ENCODE measurements at places on chromosomes 3 and 15.

GRCh38 chr3:194165271-194166018, 29.5 kb downstream of the HES1 start:
- no peak for DNase-seq

GRCh38 chr3:188037965-188038581, 115.9 kb upstream of the LPP start:
- DNase-seq: no peak

DNA sequence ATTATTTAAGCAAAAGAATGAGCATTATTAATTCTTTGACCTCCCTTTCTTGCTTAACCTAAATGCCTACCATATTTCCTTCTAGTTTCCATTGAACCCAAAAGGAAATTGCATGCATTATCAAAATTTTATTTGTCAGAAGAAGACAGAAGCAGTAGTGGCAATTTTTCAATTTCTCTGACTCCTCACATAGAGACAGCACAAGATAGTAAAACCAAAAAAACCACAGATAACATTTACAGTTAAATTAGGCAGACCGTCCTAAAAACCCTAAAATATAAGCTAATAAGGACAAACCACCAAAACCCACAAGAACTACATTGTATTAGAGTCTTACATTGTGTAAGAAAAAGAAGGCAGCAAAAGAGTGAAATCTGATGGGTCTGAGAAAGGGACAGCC, 27.1 kb downstream of the GOLGB1 start:
- DNase-seq: no peak

- no peak for DNase-seq
Observed at GRCh38 chr3:178603735-178604134, 67.5 kb downstream of the KCNMB2 start.

GRCh38 chr15:52997123-52997522, 207.0 kb upstream of the ONECUT1 start:
- DNase-seq: no peak

- DNase-seq: no peak
Observed at GRCh38 chr3:146164971-146165769, 4.2 kb upstream of the PLOD2 start.

DNA sequence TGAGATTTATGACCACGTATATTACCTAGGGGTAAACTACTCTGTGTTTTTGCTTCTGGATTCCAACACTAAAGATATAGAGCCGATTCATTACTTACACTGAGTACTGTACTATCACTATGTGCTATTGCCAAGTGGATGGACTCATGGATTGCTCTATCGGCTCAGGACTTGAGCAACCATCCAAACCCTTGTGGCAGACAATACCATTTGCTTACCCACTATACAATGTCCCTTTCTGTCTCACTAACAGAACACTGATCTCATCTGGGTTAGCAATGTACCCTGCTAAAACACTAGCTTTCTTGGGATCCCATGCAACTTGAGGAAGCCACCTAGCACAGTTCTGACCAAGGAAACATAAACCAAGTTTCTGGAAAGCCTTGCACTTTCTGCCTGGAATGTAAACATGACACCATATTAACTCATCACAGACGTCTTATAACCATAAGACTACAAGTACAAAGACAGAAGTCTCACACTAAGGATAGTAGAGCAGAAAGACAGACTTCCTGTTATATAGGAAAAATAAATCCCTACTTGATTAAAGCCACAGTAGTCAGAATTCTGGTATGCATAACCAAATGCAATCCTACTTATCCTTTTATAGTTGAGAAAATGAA, 38.6 kb downstream of the HACD2 start:
- no peak for DNase-seq

GRCh38 chr3:16824081-16824696, 60.6 kb upstream of the PLCL2 start:
- DNase-seq: no peak

GRCh38 chr3:141539431-141540187, 52.8 kb downstream of the RASA2 start:
- DNase-seq: no peak

- DNase-seq: no peak
Observed at GRCh38 chr3:112689385-112689784, 48.4 kb upstream of the CCDC80 start.

DNA sequence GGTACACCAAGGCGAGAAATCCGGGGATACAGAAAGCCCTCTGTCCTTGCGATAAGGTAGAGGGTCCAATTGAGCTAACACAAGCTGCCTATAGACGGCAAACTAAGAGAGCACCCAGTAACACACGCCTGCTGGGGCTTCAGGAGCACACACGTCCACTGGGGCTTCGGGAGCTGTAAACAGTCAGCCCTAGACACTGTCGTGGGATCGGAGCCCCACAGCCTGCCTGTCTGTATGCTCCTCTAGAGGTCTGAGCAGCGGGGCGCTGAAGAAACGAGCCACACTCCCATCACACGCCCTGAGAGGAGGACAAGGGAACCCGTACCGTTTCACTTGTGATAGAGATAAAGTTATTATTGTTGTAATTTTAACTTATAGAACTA, 486 bp downstream of the SAMMSON start:
- no peak for DNase-seq

DNA sequence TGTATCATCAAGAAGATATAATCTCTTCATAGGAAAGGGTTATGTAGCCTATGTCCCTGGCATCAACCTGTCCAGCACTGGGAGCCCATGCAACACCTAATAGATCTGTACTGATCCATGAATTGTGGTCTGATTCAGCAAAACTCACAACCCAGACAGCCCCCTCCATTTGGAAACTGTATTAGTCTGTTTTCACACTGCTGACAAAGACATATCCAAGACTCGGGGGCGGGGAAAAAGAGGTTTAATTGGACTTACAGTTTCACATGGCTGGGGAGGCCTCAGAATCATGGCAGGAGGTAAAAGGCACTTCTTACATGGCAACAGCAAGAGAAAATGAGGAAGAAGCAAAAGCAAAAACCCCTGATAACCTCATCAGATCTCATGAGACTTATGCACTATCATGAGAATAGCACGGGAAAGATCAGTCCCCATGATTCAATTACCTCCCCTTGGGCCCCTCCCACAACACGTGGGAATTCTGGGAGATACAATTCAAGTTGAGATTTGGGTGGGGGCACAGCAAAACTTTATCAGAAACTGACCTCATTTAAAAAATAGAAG, 83.3 kb downstream of the TRIM42 start:
- no peak for DNase-seq

- no peak for DNase-seq
Observed at GRCh38 chr15:37995461-37996347, 61.3 kb downstream of the TMCO5A start.

DNA sequence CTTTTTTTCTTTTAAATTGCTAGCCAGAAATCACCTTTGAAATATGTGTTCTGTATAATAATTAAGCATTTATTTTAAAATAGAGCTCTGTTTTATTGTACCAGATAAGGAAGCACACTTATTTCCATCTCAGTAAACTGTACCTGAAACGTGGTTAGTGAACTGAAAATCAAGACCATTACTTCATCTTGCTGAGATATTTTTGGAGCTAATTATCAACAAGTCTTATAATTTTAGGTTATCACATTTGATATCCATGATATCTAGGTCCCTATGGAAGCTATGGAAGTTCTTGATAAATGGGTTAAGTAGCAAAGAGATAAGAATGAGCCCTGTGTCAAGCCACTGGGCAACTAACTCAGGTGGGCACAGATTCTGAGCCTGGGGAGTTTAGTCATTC, 187.2 kb downstream of the NFKBIZ start:
- no peak for DNase-seq

GRCh38 chr3:154177406-154177805, 56.2 kb downstream of the ARHGEF26 start:
- DNase-seq: no peak

DNA sequence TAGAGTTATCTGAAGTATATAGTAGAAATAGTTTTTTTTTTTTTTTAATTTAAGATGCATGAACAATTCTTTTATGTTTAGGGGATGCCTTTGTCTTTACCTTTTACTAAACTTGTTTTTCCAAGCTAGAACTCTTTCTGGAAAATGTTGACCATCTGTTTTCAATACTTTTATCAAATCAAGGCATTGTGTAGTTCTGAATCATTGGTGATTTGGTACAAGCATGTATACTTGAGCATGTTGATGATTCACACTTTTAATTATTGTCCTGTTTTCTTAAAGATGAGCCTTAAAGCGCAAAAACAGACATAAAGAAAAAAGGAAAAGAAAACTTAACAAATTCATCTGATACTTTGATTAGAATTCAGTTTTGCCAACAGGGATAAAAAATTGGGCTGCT, 28.3 kb downstream of the PDCD6IP start:
- no peak for DNase-seq

GRCh38 chr3:156739976-156740375, 65.6 kb downstream of the TIPARP start:
- no peak for DNase-seq

DNA sequence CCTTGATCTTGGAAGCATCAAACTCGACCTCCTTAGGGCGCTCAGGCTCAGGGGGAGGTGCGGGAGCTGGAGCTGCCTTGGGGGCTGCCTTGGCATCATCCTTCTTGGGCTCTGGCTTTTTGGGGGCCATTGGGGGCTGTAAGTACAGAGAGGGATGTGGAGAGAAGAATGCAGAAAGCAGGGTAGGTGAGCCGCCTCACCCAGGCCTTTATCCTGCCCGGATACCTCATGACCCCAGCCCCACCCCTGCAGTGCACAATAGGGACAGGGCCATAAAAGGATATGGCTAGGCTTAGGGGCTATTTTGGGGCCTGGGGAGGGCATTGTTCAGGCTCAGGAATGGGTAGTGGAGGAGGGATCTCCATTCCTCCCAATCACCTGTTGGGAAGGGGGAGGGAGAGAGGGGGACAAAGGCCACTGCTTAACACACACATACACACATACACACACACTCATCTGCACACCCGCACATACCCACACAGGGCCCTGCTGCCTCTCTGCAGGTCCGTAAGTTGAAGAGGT, at the start of gene MYL3:
Gene MYL3 (minus strand): TSS at position 184 of the 522 bp plus-strand sequence. CDS start 54 bp downstream, at position 130.
- no peak for DNase-seq

GRCh38 chr15:76936671-76937070, 5.1 kb downstream of the RCN2 start:
- DNase-seq: no peak

GRCh38 chr3:57244946-57245345, 17.4 kb downstream of the APPL1 start:
- DNase-seq: no peak

GRCh38 chr15:85297537-85297936, 82.9 kb upstream of the AKAP13 start:
- no peak for DNase-seq

DNA sequence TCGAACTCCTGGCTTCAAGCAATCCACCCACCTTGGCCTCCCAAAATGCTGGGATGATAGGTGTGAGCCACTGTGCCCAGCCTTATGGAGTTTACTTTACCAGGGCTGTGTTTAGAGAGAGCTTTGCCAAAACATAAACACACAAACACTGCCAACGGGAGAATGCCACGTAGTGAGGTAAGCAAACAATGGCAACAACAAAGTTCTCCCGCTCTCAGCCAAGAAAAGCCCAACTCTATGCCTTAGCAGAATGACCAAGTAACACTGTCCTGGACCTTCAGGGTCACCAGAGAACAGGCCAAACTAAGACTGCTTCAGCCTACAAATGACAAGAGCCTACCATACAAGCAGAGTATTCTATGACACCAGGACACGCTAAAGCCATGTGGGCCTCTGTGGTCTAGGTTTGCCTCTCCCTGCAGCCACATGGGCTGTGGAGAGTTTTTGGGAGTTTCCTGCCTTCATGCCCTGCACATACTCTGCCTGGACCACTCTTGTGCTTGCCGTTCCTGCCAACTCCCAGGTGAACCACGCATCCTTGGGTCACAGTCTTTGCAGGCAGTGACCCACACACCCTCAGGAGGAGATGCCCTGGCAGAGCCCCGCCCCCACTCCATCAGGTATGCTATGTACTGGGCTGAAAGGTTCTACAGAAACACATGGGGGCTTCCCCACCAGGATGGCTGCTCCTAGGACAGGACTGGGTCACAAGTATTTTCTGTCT, 21.6 kb upstream of the CNBP start:
- DNase-seq: no peak

DNA sequence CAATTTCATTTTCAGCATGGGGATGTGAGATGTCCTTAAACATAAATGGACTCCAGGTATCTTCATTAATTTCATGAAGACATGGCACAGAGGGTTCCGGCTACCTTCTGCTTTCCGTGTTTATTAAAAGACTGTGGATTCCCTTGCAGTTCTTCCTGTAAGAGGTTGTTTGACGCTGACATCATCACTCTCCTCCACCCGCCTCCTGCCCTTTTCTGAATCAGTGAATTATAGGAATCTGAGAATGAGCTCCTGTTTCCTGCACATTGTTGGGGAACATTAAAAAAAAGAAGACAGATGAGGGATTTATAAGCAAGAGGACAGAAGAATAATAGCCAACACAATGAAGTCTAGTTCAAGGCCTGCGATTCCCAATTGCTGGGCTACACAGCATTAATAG, 191.3 kb downstream of the LPP start:
- DNase-seq: no peak

DNA sequence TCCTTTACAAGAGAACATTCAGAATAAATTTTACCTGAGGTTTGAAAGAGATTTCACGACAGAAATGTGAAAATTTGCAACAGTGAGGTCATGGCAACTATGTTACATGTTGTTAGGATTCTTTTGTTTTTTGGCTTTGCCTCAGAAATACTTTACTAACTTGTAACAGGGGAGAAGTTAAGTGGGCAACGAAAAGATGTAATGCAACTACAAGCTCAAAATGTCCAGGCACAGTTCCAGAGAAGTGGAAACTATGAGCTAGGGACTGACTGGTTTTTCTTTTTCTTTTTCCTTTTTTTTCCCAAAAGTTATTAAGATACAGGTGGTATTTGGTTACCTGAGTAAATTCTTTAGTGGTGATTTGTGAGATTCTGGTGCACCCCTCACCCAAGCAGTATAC, 111.5 kb upstream of the PPP2R3A start:
- DNase-seq: no peak

GRCh38 chr3:88013592-88013991, 45.2 kb downstream of the CGGBP1 start:
- no peak for DNase-seq

DNA sequence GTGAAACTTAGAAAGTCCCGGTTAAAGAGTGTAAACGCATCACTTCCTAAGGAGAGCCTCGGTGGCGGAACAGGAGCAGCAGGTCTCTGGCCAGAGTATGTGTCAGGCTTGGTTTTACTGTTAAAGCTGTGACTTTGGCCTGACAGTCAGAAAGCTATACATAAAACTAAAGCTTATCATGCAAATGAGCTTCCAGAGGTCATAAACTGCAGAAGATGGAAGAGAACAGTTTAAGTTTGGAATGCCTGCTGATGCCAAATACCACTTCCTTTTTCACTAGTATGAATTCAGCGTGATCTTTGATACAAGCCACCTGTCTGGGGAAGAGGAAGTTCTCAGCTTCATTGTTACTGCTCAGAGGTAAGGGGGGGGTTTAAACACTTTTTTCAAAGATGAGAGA, 125.1 kb upstream of the CTDSPL start:
- DNase-seq: no peak

All from effector memory CD4-positive, alpha-beta T cell (primary cell).